ENCODE measurements at places on chromosomes 4 and X. TPM values are rescaled to one million over a fixed set of nuclear protein-coding genes. Genes with fewer than 3 reads are reported as not detected.

Gene CXCR3
- total RNA-seq: 0.50 TPM

Gene TMEM255A
- 1.0 TPM for total RNA-seq

Gene MAGEB10
- total RNA-seq: not detected

Gene TEX11
- total RNA-seq: not detected

Gene ENPEP
- total RNA-seq: 8.5 TPM

Gene FLNA
- total RNA-seq: 1,139 TPM

Measured in left lung (tissue), 14 donors.